ENCODE measurements at places on chromosomes 12 and 14.

- no peak for DNase-seq
Measured at GRCh38 chr12:130227641-130228040, 65.4 kb downstream of the FZD10 start.

GRCh38 chr14:32650030-32650429, 288.6 kb upstream of the NPAS3 start:
- DNase-seq: no peak

DNA sequence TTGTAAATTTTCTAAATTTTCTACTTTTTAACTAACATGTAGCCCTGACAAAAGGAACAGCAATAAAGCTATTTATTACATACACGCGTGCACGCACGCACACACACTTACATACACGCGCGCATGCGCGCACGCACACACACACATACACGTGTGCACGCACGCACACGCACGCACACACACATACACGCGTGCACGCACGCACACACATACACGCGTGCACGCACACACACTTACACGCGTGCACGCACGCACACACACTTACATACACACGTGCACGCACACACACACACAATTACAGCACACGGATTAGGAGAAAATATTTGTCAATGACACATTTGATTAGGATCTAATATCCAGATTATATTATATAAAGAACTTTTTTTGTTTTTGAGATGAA, 27.9 kb downstream of the DHX37 start:
- no peak for DNase-seq

- no peak for DNase-seq
Measured at GRCh38 chr14:94769391-94770250, at the start of gene GSC. TSS of gene GSC (minus strand) at chr14:94770113. CDS start at chr14:94770015, 98 bp downstream.

DNA sequence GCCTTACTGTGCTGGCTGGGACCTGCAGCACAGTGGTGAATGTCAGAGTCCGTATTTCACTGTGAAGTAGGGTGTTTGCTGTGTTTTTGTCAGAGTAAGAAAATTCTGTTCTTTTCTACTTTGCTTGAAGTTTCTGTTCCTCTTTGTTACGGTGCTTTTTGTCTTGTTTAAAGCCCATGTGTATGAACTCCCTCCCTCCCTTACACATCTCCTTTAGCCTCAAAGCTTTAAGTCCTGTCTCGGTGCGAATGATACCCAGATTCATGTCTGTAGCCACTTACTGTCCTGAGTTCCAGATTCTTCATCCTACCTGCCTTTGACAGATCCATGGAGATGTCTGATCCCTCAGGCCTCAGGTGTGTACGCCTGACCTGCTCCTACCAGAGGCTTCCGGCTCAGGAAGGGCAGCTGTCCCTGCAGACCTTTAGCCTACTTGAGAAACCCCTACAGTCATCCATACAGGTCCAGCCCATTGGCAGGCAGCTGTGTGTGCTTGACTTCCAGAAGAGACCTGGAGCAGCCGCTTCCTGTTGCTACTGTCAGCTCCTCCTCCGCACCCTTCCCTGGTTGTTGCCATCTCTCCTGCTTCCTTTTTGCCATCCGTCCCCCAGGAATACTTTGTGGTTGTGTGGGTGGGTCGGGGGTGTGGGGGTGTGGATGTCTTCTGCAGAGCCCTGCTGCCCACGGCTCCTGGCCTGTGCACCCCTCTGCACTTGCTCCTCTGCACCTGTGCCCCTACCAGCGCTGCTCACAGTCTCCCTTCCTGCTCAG, 72.9 kb downstream of the DDX51 start:
- DNase-seq: no peak

DNA sequence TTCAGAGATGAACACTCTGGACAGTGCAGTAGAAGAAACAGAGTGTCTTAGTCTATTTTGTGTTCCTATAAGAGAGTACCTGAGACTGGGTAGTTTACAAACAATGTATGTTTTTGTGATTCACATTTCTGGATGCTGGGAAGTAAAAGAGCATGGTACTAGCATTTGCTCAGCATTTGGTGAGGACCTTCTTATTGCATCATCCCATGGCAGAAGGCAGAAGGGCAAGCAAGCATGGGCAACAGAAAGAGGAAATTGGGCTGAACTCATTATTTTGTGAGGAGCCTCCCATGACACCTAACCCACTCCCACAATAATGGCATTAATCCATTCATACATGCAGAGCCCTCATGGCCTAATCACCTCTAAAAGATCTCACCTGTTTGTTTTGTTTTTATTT, 8.0 kb downstream of the ANKS1B start:
- DNase-seq: no peak

GRCh38 chr12:8081251-8081920, 688 bp upstream of the NECAP1 start:
- no peak for DNase-seq

DNA sequence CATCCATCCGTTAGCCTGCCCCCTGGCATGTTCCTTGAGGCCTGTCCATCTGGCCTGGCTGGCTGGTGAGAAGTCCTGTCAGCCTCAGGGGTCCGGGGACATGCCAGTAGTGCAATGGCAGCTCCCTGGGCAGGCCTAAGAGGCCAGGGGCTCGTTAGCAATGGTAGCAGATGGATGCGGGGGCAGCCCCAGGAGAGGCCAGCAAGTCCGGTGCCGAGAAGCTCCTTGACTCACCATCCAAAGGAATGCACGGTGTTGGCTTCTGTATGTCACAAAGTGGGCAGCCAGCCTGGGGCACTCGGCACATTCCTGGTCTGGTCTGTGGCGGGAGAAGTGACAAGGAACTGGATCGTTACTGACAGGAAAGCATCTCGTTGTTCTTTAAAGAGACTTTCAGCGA, 319.9 kb downstream of the CACNA1C start:
- no peak for DNase-seq

GRCh38 chr12:6592087-6592486, 15.1 kb downstream of the CHD4 start:
- no peak for DNase-seq

DNA sequence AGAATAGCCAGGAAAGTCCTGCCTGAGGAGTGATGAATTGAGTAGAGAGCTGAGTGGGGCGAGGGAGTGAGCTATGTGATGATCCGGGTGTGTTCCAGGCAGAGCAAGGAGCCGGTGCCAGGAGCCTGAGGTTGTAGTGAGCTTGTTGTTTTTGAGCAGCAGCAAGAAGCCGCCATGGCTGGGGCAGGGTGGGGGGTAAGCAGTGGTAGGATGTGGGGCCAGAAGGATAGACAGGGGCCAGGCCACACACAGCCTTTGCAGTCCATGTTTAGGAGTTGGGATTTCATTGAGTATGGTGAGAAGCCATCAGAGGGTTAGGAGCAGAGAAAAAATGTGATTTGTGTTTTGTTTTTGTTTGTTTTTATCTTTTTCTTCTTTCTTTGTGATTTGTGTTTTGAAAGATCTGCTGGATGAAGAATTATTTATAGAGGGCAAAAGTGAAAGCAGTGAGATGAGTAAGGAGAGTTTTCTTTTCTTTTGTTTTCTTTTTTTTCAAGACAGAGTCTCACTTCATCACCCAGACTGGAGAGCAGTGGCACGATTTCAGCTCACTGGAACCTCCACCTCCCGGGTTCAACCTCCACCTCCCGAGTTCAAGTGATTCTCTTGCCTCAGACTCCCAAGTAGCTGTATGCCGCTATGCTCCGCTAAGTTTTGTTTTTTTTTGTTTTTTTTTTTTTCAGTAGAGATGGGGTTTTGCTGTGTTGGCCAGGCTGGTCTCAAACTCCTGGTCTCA, 92.3 kb upstream of the BCAT1 start:
- no peak for DNase-seq

DNA sequence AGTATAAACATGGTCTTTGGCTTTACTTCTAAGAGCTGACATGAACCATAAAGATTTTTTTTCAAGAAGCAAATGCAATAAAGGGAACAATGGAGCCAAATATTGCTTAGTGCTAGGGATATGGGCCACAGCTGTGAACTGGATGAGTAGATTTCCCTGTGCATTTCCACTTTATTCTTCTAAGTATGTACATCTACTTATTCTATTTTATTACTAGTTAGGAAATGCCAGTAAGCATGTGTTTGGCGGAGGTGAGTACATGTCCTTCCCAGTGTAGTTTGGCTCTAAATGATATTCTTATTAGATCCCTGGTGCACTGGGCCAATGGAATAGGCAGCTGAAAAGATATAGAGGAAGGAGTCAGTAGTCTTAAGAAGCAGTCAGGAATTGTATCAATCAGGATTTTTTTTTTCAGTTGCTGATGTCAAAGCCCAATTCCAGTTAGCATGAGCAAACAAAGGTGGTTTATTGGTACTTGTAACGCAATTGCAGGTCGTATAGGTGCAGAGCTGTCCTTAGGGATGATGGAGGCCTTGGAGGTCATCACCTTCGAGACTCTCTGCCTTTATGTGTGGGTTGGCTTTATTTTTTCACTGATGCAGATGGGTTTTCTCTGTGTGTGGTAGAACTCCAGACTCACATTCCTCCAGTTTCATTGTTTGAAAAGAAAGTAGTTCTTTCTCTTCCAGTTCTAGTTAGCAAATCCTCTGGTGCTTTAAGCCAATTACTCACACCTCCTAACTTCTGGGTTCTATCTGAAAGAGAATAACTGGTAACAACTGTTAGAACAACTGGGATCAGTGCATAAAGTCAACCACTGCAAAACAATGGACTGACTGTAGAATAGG, 139.0 kb upstream of the LRIG3 start:
- DNase-seq: no peak

DNA sequence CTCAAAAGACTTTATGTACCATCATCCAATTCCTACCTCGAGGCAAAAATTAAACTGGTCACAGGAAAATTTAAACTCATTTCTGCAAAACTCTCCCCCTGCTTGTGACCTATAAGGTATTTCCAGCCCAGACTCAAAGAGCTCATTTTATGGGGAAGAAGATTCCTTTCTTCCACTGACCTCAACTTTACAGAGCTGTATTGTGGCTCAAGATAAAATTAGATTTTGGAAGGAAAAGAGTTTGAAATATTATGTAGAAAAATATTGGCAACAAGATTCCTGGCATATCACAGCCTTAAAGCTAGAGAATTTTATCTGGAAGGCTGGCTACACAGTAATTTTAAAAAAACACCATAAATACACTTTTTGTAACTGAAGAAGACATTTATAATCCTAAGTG, 91.7 kb downstream of the STXBP6 start:
- DNase-seq: no peak

GRCh38 chr14:105087308-105087962, 22.2 kb upstream of the GPR132 start:
- DNase-seq: no peak

DNA sequence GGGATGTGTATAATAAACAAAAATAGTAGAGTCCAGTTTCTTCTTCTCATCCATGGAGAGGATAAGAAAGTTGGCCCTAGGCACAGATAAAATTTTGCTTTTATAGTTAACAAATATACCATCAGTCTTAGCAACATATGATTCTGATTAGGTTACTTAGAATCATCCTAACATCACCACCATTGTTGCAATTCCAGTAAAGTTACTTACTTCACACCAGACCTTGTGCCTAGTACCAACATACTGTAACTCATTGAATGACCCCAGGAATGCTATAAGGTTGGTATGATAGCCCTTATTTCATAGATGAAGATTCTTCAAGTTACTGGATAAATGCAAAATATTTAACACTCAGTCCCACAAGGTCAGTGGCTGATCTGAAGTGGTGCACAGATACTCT, 183.8 kb upstream of the ATP2B1 start:
- DNase-seq: no peak

- DNase-seq: no peak
Measured at GRCh38 chr14:70152704-70153103, 36.0 kb downstream of the SLC8A3 start.

DNA sequence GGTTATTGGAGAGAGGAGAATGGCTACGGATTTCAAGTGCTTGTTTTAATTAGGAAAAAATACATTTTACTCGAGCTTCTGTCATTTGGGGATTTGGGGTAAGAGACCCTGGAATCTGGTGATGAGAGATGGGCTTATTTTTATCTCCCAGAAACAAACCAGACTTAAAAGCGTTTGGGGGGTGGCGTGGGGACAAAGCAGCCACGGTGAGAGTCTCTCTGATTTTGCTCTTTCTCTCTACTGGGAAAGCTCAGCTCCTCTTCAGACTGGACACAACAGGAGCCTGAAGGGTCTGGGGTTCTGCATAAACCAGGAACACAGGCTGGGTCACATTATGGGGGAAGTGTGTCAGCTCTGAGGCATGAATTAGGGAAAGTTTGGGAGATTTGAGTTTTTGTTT, 3.8 kb downstream of the VSX2 start:
- no peak for DNase-seq

GRCh38 chr14:33756833-33757232, 194.0 kb downstream of the EGLN3 start:
- DNase-seq: no peak

DNA sequence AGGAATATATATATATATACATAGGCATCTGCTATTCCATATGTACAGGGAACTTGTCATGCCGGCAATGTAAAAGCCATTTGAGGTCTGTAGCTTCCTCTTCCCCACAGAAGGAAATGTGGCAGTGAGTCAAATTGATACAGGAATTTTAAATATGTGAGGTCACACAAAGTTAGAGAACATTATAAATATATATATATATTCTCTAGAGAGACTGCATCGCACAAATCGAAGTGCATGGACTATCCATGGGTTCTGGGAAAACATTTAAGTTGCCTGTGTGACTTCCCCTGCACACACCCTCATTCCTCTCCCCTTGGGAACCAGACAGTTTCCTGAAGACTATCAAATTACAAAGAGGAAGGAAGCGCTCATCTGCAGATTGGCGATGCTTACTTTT, 100.9 kb upstream of the CCDC91 start:
- no peak for DNase-seq

GRCh38 chr14:66717561-66718140, 209.7 kb downstream of the GPHN start:
- no peak for DNase-seq

DNA sequence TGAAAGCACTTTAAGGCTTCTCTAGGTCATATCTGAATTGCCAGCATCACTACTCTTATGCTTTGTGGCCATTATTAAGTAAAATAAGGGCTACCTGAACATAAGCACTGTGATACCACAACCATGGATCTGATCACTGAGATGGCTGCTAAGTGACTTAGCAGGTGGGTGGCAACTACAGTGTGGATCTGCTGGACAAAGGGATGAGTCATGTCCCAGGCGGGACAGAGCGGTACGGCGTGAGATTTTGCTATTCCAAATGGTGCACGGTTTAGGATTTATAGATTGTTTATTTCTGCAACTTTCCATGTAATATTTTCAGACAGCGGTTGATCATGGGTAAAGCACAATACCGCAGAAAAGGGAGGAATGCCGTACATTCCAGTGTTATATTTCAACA, 39.4 kb downstream of the MLXIP start:
- DNase-seq: no peak

GRCh38 chr12:48175613-48176416, 7.6 kb upstream of the CCDC184 start:
- DNase-seq: no peak

DNA sequence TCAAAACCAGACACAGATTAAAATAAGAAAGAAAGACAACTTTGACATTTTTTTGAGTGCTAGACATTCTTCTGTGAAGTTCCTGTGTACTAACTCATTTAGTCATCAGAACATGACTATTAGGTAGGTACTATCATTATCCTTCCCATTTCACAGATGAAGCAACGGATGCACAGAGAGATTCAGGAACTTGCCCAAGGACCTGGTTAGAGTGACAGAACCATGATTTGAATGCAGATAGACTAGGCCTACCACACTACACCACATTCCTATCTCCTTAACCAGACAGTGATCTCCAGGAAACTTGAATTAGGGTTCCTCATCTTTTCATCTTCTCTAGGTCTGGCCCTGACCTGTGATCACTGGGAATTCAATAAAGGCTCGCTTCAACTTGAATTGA, 54.4 kb upstream of the MED13L start:
- no peak for DNase-seq

Data from stimulated activated CD8-positive, alpha-beta memory T cell treated with anti-CD3 and anti-CD28 coated beads, Interleukin-15, amount 100 ng/mL, for 24 hours (primary cell).